ENCODE measurements at places on chromosomes 1 and 21. TPM values are rescaled to one million over a fixed set of nuclear protein-coding genes. Genes with fewer than 3 reads are reported as not detected.

The KIF17 gene
- 0.33 TPM for total RNA-seq

The TGFB2 gene
- total RNA-seq, result 2.4 TPM

The TDRKH gene
- 4.8 TPM for total RNA-seq

The SPATA46 gene
- not detected for total RNA-seq

The ESPN gene
- total RNA-seq, result not detected

The S100A14 gene
- 362 TPM for total RNA-seq

The AVPR1B gene
- total RNA-seq, result not detected

The KRTAP23-1 gene
- total RNA-seq, result not detected

The OLFML2B gene
- 0.11 TPM for total RNA-seq

The LCE1F gene
- total RNA-seq, result not detected
